ENCODE measurements at places on chromosomes 11 and 22.

- no peak for DNase-seq
Measured at GRCh38 chr22:31081963-31082605, 966 bp downstream of the SMTN start.

DNA sequence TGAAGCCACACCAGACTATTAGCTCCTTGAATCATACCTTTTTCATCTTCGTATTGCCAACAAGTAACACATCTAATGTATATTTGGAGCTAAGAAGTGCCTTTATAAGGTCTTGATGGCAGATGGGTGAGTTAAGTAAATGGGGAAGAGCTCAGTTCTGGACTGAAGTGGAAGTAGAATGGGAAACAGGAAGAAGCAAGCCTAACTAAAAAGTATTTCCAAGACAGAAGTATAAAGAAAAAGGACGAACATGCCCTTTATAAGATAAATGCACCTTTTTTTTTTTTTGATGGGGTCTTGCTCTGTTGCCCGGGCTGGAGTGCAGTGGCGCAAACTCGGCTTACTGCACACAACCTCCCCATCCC lies 14.5 kb downstream of the CRTAM start:
- no peak for DNase-seq

- DNase-seq = no peak
Measured at GRCh38 chr11:70108250-70108649, 30.1 kb downstream of the ANO1 start.

- DNase-seq = no peak
Measured at GRCh38 chr22:17946662-17947367, 77.5 kb downstream of the MICAL3 start.

GRCh38 chr11:87144252-87144651 lies 106.5 kb downstream of the TMEM135 start:
- no peak for DNase-seq

DNA sequence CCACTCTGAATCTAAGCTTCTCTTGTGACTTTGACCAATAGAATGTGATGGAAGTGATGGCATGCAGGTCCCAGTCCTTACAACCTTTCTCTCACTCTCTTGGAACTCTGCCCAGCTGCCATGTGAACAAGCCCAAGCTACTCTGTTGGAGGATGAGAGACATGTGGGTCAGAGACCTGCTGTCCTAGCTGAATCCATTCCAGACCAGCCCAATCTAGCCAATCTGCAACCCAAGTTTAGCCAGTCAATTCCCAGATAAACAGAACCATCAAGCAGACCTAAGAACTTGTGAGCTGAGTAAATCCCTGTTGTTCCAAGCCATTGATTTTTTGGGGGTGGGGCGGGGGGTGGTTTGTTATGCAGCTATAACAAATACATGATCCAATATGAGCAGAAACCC lies 69.2 kb upstream of the GRK3 start:
- peak; percentile 41 for DNase-seq

GRCh38 chr11:47433157-47433556 lies 6.9 kb upstream of the PSMC3 start:
- DNase-seq = no peak

- DNase-seq = no peak
Measured at GRCh38 chr11:67423466-67423865, 4.8 kb upstream of the RPS6KB2 start.

DNA sequence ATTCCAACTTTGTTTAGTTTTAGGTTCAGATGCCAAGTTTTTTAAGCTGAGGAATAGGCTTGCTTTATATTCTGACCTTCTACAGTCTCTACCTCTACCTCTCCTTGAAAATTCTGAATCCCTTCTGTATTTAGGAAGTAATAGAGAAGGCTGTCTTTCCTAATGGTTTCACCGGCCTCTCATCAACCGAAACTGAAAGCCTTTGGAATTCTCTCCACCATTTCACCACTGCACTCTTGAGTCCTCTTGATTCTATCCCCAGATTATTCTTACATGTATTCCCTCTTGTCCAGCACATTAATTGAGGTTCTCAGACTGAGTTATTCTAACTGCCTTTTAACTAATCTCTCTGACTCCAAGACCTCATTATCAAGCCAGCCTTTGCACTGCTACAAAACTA lies 67.7 kb upstream of the PICALM start:
- no peak for DNase-seq

DNA sequence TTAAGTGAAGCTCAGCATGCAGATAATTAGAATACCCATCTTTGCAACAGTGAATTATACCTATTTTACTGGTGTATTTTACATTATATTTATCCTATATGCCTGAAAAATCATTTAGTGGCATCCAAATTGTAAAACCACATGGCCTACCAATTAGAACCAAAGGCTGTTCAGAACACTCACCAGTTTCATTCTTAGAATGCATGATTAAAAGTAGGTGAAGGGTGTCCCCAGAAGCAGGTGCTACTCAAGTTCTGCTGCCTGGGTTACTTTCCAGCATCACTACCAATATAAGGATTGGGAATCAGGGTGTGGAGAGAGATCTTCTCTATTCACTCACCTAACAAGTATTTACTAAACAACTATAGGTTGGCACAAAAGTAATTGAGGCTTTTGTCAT lies 103.3 kb downstream of the SGSM3 start:
- DNase-seq = no peak

- no peak for DNase-seq
Measured at GRCh38 chr11:115244758-115245157, 259.5 kb downstream of the CADM1 start.

DNA sequence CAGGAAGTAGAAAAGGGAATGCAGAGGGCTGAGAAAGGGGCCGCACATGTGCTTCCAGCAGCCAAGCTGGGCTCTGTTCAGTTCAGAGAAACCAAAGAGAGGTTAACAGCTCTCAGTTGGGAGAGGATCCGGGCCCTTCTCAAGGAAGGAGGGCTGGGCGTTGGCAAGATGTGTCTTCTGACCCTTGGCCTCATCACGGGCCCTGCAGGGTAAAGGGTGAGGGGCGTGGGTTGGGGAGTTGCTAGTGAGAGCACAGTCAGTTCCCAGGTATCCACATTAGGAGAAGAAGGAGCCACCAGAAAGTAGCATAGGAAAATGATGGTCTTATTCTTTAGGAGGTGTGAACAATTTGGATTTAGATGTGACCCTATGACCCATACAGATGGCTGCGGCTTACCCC lies 73.0 kb downstream of the OSBP2 start:
- no peak for DNase-seq

GRCh38 chr22:23121000-23121421 lies 20.8 kb downstream of the RSPH14 start:
- no peak for DNase-seq

GRCh38 chr11:118033443-118033842 lies 43.4 kb upstream of the TMPRSS4 start:
- no peak for DNase-seq

DNA sequence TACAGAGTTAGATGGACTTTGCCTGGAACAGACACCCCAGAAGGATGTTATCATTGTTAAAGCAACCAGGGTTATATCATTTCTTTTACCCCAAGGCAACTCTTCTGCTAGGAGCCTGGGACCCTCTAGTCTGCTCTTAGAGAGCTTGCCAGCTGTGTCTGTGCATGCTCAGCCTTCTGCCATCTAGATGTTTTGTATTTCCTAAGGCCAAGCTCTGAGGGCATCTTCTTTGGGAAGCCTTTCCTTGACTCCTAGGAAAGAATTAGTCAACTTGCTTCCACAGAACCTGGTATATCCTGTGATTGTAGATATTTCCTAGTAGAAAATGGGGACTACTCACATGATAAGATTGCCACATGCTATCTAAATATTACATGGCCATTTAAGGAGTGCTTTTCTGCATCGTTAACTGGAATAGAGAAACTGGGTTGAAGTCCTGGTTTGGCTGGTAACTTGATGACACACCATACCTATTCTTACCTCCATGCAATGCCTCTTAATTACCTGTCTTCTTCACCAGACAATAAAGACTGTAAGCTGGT lies 87.6 kb downstream of the STIM1 start:
- no peak for DNase-seq

DNA sequence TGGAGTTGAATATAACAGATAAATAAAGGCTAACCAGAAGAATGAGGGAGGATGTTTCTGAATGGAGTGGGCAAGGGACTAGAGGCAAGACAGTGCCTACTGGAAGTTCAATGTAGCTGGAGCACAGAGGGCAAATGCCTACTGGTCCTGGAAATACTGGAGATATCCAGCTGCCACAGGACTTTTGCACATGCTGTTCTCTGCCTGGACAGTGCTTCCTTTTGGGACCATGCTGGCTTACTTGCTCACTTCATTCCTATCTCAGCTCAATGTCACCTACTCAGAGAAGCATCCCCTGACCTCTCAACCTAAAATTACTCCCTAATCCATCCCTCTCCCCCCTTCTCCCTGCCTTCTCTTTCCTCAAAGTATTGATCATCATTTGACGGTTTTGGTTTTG lies 20.2 kb downstream of the RASD2 start:
- no peak for DNase-seq

GRCh38 chr11:14320020-14320419 lies 39.0 kb downstream of the RRAS2 start:
- peak; percentile 32 for DNase-seq

- DNase-seq = no peak
Measured at GRCh38 chr11:130671801-130672700, 223.6 kb downstream of the ADAMTS15 start.

DNA sequence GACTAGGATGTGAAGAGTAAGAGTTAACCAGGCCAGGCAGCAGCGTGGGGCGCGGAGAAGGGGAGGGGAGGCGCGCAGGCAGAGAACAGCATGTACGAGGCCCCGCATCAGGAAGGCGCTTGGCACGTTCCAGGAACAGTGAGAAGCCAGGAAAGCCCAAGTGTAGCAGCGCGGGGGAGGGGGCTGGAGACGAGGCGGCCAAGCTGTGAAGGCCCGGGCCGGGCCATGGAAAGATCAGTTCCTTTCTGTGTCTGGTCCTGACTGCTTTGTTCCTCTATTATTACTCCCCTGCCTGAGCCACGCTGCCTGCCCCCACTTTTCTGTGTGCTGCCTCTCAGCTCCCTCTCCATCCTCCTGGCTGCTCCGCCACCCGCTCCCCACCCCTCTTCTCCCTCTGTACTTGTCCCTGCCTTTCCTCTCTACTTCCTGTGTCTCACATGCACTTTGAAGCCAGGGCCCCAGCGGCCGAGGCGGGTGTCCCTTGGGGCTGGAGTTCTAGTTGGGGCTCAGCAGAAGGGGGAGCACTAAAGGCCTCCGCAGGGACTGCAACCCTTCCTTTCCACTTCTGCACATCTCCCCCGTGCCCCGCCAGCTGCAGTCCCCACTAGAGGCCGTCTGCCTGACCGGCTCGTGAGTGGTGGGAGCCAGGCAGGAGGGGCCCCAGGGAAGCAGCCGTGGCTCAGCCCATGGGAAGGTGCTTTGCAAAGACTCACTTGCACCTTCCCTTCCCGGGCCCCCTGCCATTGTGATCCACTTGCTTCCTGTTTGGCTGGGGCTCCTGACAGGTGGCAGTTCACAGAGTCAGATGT lies 63.7 kb downstream of the PRDM11 start:
- peak; percentile 9 for DNase-seq

GRCh38 chr11:84193706-84194105 lies 907.5 kb upstream of the CCDC90B start:
- no peak for DNase-seq

- DNase-seq = no peak
Measured at GRCh38 chr11:132556316-132556715, 976.0 kb downstream of the OPCML start.

GRCh38 chr11:116062490-116063171 lies 558.4 kb upstream of the CADM1 start:
- no peak for DNase-seq

Data from hematopoietic multipotent progenitor cell (in vitro differentiated cells).